Activated CD4-positive, alpha-beta T cell treated with anti-CD3 and anti-CD28 coated beads, Interleukin-2, Interleukin-4, amounts not matched to agents 100 ng/mL and 50 ng/mL, durations not matched to agents 16 hours and 8 hours (primary cell): ENCODE measurements at places on chromosomes 6 and 20.

DNA sequence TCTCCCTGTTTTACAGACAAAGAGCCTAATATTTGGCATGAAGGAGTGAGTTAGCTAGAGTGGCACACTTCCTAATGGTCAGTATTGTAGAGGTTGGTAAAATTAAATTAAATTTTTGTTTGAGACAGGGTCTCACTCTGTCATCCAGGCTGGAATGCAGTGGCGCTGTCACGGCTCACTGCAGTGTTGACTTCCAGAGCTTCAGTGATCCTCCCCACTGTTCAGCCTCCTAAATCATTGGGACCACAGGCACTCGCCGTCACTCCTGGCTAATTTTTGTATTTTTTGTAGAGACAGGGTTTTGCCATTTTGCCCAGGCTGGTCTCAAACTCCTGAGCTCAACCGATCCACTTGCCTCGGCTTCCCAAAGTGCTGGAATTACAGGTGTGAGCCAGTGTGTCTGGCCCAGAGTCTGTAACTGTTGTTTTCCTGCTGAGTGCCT lies 70.9 kb downstream of the SCAND1 start:
- no peak for DNase-seq

GRCh38 chr20:7980332-7981046 lies 39.1 kb downstream of the TMX4 start:
- peak; percentile 12 for DNase-seq

DNA sequence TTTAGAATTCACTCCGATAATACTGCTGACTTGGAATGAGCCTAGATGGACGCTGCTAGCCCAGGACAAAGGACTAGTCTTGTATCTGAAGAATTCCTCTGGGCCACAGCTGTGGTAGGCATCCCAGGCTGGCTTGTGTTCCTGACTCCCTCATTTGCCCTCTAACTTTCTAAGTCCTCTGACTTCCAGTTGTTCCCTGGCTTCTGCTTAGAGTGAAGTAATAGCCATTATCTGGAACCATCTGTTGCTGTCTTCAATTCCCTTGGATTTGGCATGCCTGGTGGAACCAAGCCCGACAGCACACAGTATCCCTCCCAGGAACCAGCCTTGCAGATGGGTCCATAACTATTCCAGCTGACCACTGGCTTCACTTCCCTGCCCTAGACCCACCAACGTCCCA lies 376.0 kb downstream of the SYNE1 start:
- no peak for DNase-seq

DNA sequence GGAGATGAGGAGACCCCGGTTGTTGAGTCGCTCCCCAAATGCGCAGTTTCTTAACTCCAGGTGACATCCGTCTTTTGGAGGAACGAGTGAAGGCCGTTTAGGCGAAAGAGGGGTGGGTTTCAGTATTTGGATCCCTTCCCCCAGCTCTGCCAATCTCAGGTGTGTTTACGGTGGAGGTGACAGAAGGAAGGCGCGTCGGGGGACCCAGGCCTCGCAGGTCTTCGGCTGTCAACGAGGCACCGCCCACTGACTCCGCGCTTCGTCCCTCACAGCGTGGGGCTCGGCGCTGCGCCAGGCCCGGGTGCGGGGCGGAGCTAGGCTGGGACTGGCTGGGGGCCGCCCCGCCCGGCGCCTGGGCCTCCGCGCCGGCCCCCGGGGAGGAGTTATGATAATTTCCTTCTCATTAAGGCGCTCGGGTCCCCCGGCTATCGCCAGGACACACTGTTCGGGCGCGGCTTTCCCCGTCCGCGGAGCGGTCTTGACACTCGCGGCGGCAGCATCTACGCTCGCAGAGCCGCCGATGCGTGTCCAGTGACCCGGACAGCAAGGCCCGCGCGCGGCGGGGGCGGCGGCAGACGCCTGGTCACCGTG lies at the start of gene TFAP2C:
TSS of gene TFAP2C (plus strand) at position 434 of the 591 bp plus-strand sequence. CDS start 239 bp downstream, outside the sequence.
- DNase-seq = peak; percentile 26

DNA sequence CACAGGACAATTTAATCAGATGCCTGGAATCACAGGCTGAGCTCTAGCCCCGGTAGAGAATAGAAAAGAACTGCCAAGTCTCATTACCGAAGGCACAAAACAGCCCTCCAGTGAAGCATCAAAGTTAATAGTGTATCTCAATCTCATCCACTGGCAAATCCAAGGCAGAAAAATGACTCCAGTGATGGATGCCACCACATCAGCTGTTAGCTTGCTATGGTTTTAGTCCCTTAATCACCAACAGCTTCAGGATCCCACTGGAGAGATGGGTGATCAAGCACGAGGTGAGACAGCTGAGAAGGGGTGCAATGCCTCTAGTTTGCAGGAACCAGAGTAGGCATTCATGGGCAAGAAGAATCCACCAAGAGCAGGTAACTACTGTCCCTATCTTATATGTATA lies 81.8 kb downstream of the STK35 start:
- no peak for DNase-seq

GRCh38 chr6:134680433-134680832 lies 269.5 kb downstream of the ALDH8A1 start:
- DNase-seq = no peak

GRCh38 chr6:127117979-127118297 lies 533 bp upstream of the RSPO3 start:
- DNase-seq = no peak

- peak; percentile 45 for DNase-seq
Measured at GRCh38 chr6:31083742-31084354, 28.5 kb downstream of the C6orf15 start.

DNA sequence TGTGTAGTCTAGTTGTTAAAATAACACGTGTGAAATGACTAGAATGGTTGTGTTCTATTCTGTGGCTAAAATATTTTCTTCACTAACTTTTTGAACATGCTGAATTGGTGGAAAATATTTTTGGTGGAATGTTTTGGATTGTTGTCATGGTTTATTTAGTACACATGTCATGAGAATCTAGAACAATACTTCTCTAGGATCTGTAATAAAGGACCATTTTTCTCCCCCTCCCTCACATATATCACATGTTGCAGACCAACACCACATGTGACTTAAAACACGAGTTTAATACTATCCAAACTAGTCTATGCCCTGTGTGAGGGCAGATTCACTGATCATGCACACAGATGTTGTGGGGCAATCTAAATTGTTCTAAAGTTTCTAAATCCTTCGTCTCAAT lies 29.2 kb downstream of the FIG4 start:
- DNase-seq = no peak

GRCh38 chr6:49647476-49647875 lies 10.8 kb upstream of the RHAG start:
- DNase-seq = no peak

DNA sequence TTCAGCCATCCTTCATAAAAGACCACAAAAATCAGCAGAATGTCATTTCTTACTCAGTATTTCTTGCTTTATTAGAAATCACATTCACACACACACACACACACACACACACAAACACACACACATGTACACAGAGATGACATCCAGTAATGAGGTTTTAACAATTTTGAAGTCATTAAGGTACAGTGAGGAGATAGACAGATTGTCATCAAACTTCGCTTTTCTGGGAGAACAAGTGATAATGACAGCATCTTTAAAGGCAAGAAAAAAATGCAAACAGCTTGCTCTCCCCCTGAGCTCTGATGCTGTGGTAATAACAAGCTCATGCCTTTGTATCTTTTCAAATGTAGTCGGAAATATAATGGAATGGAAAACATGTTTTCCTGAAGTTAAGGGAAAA lies 184.4 kb upstream of the RNF217 start:
- no peak for DNase-seq

DNA sequence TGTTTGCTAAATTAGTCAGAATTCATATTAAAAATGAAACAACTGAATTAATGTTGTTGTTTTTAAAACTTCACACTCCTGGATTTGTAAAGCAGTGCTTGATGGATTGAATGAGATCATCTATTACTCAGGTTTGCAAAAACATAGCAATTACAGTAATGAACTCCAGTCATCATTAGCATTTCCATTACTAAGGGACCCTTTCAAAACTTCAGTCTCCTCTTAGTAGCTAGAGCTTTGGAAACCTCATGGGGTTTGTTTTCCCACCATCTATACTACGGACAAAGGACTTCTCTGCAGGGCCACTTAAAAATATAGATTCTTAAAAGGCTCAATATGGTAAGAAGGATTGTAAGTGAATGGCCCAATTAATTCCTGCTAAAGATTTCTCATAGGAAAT lies 209.9 kb upstream of the PRND start:
- DNase-seq = no peak

GRCh38 chr6:79946272-79947190 lies 822 bp downstream of the ELOVL4 start:
- peak; percentile 22 for DNase-seq

GRCh38 chr20:60258255-60258863 lies 300.1 kb downstream of the CDH26 start:
- DNase-seq = no peak

- no peak for DNase-seq
Measured at GRCh38 chr20:54173653-54174456, at the start of gene CYP24A1. CYP24A1 (minus strand) TSS chr20:54173986; CDS start chr20:54173579, 407 bp downstream.

GRCh38 chr6:38134704-38135088 lies 315.2 kb downstream of the ZFAND3 start:
- DNase-seq = no peak

DNA sequence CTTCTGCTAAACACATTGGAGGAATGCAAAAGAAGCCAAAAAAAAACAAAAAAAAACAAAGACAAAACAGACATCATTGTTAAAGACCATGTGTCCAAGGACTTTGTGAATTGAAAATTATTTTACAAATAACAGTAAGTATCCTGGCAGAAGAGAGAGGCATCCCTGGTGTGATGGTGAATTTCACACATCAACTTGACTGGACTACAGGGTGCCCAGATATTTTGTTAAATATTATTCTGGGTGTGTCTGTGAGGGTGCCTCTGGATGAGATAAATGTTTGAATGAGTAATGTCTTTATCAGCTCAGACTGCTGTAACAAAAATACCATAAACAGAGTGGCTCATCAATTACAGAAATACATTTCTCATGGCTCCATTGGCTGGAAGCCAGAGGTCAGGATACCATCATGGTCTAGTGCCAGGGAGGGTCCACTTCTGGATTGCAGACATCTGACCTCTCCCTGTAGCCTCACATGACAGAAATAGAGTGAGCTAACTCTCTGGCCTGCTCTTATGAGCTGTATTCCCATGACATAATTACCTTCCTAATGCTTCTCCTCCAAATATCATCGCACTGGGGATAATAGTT lies 12.2 kb upstream of the C6orf118 start:
- no peak for DNase-seq

- no peak for DNase-seq
Measured at GRCh38 chr20:57783956-57784837, 74.4 kb upstream of the PMEPA1 start.

GRCh38 chr20:36205026-36205425 lies 31.3 kb upstream of the AAR2 start:
- no peak for DNase-seq

DNA sequence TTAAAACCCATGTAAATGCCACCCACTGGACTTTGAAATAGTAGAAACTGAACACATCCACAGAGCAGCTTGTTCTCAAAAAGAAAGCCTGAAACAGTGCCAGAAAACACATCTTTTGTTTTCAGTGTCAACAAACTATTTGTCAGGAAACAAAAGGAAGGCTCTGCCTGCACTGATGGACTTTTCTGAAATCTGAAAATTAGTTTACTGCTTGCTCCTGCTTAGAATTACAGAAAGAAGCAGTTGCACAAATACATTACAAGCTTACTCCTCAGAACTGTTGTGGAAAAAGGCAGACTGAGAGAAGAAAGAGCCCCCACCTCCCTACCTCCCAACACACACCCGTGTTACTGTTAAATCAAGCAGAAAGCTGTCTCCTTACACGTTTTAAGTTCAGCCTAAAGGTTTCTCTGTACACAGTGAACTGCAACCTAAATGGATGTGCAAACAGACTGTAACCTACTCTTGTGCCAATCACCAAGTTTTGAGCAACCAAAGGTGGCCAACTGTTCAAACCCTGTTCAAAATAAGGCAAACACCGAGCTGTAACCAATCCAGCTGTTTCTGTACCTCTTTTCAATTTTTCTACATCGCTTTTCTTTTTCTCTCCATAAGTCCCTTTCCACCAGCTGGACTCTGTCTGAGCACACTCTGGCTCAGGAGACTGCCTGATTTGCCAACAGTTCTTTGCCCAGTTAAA lies 43.7 kb downstream of the FRK start:
- DNase-seq = no peak

GRCh38 chr6:69584913-69585729 lies 211.7 kb downstream of the LMBRD1 start:
- DNase-seq = peak; percentile 16
